ENCODE measurements at places on chromosomes 1 and 21.

DNA sequence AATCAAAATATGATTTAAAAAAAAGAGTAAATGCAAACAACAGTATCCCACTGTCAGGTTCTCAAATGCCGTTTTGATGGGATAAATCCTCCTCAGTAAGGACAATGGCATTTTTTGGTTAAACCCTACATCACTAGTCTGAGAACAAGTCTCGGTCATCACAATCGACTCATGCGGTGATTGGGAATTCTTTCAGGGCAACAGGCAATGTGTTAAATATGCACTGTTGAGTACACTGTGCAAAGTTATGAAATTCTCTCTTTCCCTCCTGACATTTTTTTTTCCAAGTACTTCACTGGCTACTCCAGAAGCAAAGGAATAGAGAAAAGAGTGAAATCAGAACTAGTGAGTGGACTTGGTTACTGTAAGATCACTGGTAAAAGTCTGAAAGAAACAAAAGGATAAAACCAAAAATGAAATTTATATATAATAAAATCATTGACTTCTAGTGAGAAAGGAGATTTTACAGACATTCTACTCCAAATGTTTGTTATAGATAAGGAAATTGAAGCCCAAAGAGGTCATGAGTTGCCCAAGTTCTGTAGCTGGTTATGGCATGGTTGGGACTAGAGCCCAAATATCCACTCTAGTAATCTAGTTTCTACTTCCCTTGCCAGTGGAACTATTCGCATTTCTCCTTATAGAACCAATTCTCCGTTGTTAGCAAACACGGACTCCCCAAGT lies 111.3 kb downstream of the TGFBR3 start:
- DNase-seq, result no peak

DNA sequence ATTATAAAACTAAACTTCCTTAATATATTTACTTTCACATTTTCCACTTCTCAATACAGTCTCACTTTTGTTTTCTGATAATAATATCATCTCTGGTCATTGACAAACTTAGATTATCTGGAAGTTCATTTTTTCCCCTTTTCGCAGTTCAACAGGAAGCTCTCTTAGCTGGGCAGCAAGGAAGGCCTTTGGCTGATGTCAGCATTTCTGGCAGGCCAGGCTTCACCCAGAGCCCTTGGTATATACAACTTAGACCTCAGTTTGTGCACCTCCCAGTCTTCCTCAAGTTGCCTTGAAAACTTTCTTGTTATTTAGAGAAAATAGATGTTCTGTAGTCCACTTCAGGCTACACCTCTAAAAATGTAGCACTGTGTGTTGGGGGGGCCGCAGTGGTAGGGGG lies 1103.6 kb downstream of the AMY1C start:
- no peak for DNase-seq

DNA sequence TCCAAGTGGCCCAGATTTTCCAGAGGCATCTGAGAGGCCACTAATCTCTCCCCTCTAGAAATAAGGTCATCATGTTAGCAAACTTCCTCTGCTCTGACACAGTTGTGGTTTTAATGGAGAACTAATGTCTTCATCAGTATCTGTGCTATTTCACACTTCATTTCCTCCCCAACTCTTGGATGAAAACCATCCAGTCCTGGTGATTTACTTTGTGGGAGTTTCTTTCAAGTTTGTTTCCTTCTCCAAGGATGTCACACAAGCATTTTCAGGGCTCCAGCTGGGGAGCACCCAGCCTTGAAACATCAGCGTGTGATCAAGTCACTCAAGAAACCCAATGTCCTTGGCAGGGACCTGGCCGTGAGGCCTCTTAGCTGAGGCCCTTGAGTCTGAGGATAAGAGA lies 38.8 kb downstream of the TBX15 start:
- no peak for DNase-seq

- DNase-seq, result no peak
Observed at GRCh38 chr1:199404976-199405375, 622.5 kb upstream of the NR5A2 start.

- DNase-seq, result no peak
Observed at GRCh38 chr1:219771080-219771479, 157.3 kb downstream of the SLC30A10 start.

DNA sequence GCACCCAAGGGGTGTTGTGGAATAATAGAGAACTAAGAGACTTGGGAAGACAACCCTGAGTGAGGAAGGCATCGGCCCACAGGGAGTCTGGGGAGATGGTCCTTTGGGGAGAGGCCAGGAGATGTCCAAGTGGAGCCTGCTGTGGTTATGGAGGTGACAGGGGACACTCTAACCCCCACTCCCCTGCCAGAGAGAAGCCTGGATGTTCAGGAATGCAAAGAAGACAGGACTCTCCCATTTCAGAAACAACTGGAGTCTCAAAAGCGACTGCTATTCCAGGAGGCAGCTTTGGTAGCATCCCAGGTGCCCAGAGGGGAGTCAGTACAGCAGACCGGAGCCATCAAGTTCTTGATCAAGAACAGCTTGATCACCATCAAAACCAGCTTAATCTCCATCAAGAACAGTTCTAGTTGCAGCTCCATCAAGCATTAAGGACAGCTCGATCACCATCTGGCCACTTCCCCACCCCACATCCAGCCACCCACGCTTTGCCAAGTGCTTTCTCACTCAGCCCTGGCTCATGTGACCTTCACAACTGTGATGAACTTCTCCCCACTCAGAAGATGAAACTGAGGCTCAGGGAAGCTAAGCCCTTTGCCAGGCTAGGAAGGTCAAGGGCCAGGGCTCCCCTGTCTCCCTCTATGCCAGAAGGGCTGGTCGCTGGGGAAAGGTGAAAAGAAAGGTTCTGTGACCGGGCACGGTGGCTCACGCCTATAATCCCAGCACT lies 743 bp downstream of the CD52 start:
- no peak for DNase-seq

DNA sequence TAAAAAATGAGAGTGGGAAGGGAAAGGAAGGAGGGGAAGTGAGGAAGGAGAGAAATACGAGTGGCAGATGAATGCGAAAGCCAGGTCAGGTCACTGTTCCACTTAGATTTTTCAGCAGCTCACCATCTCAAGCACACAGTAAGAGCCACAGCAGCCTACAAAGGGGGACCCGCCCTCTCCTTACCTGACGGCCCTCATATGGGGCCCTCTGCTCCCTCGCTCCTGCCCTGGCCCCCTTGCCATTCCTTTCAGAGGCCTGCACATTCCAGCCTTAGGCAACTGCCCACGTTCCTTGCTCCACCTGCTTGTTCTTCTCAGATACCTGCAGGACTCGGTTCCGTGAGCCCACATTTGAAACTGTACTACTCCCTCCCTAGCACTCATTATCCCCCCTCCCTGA lies 22.0 kb downstream of the VPS26C start:
- DNase-seq, result no peak

DNA sequence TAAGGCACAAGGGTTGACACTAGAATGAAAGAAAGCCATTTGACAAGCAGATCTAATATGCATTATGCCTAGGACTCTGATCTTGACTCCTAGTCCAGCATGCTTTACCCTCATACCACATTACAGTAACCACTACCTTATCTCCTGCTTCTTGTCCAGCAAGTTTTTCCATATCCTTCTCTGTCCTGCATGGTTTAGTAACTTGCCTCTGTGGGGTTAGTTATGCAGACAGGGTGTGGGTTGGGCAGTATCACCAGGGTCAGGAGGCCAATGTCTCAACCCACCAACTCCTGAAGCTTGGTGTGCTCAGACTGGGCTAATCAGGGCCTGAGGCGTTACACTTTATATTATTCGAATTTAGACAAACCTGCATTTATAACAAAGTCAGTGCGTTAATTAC lies 18.8 kb downstream of the DHDDS start:
- no peak for DNase-seq

GRCh38 chr1:10824821-10825540 lies 28.5 kb upstream of the CASZ1 start:
- DNase-seq, result no peak

DNA sequence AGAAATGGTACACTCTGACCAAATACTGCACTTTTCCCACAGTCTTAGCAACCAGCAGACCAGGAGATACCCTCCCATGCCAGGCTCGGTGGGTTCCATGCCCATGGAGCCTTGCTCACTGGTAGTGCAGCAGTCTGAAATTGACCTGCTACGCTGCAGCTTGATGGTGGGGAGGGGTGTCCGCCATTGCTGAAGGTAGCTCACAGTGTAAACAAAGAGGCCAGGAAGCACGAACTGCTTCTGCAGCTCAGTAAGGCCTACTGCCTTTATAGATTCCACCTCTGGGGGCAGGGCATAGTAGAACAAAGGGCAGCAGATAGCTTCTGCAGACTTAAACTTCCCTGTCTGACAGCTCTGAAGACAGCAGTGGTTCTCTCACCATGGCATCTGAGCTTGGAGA lies 12.3 kb upstream of the IFI44L start:
- no peak for DNase-seq

- no peak for DNase-seq
Observed at GRCh38 chr1:166978821-166979220, 3.5 kb upstream of the ILDR2 start.

GRCh38 chr1:194478731-194479130 lies 1292.3 kb upstream of the B3GALT2 start:
- no peak for DNase-seq

DNA sequence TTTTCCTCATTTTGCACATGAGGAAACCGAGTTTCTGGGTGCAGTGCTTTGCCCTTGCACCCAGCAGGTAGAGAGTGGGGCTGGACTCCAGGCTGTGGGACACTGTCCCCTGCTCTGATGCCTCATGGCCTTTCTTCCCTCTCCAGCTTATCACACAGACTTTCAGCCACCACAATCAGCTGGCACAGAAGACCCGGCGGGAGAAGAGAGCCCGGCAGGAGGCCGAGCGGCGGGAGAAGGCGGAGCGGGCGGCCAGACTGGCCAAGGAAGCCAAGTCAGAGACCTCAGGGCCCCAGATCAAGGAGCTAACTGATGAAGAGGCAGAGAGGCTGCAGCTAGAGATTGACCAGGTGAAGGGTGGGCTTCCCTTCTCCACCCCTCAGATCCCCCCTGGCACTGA lies 19.0 kb downstream of the KDF1 start:
- no peak for DNase-seq

- DNase-seq, result peak; percentile 15
Observed at GRCh38 chr1:108617008-108617723, 43.7 kb downstream of the HENMT1 start.

DNA sequence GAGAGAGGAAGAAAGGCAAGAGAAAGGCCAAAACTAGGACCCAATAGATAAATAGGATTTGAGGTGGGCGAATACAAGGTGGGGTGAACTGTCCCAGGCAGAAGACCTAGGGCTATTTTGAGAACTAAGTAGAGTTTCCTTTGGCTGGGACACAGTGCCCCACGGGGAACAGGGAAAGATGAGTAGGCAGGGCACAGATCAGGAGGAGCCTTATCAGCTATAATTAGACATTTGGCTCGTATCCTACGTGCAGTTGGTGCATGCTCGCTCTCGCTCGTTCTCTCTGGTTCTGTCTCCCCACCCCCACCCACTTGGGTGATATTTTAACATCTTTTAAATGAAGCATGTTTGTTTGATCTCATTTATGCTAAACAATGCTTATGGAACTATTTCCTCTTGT lies 235.0 kb upstream of the JUN start:
- DNase-seq, result no peak

GRCh38 chr1:192439373-192440025 lies 122.7 kb downstream of the RGS21 start:
- no peak for DNase-seq

DNA sequence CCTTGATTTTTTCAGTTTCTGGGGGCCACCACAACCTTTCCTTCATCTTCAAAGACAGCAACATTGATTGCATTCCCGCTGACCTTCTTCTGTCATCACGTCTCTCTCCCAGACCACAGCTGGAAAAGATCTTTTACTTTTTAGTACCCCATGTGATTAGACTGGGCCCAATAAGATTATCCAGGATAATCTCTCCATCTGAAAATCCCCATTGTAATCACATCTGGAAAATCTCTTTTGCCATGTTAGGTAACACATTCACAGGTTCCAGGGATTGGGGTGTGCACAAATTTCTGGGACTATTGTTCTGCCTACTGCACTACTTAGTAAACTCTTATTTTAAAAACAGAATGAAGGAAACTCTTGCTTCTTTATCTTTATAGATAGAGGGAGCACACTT lies 47.1 kb upstream of the INSL5 start:
- DNase-seq, result peak; percentile 57

GRCh38 chr1:66452982-66453381 lies 81.0 kb upstream of the SGIP1 start:
- DNase-seq, result no peak

GRCh38 chr1:197463142-197463541 lies 195.1 kb downstream of the CRB1 start:
- no peak for DNase-seq

GRCh38 chr1:109893532-109894171 lies 17.0 kb upstream of the CSF1 start:
- no peak for DNase-seq

DNA sequence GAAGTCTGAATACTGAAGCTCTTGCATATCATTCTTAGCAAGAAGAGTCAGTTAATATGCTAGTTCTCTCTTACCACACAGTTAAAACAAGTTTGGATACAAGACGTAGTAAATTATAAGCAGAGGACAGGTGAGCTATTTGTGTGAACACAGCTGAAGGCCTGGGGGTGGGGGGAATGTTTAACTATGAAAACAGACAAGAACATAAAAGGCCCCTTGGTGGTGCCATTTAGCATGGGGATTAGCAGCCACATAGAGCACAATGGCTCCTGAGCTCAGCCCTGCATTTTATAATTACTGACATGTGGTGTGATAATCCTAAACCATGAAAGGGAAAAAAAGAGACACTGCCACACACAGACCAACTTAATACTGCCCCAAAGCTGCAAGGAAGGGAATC lies 94.8 kb downstream of the TGFBR3 start:
- no peak for DNase-seq

GRCh38 chr1:239816081-239816782 lies 275.5 kb upstream of the FMN2 start:
- DNase-seq, result no peak

- DNase-seq, result no peak
Observed at GRCh38 chr1:16237343-16237830, 404 bp upstream of the CPLANE2 start.

DNA sequence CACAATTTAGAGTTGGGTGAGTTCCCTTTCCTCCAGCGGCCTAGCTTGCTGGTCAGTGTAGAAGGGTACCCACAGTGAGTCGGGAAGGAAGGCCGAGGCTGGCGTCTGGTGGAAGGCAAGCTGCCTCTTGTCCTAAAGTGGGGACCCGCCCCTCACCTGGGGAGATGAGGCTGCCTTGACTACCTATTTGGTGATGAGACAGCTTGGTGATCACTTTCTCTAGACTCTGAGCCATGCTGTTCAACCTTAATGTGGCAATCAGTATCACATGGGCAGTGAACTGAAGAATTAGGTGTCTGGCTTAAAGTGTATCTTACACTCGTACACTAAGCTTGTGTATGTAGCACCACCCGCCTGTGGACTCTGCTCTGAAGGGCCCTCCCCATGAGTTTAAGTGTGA lies 100.7 kb downstream of the COLGALT2 start:
- DNase-seq, result no peak

DNA sequence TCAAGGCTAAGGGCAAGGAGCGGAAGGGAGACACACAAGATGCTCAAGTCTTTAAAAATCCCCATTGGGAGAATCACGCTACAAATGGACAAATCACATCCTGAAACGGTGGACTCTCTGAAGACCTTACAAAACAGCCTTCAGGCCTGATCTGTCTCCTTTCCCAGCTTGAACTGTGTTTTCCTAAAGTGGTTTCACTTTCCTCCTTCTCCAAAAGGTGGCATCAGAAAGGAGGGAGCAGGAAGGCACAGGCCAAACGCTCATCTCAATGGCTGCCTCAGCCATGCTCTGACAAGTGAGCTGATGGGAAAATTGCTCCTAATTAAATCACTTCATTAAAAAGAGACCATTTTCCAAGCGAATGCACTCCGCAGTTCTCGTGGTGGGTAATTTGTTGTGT lies 47.7 kb downstream of the UTP25 start:
- DNase-seq, result peak; percentile 85

Data from SK-N-DZ (cell line).